ENCODE measurements at places on chromosomes 3 and 15.

DNA sequence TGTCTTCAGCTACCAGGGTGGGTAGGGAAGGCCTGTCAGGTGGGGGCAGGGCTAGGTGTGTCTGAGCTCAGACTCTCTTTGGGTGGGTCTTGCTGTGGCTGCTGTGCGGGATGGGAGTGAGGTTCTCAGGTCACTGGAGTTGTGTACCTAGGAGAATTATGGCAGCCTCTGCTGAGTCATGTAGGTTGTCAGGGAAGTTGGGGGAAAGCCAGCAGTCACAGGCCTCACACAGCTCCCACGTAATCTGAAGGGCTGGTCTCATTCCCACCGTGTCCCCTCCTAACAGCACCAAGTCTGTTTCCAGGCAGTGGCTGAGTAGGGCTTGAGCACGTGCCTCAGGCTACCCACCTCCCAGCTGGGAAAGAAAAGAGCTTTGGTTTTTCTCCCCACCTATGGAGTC is 67.0 kb downstream of the CHCHD4 start:
- DNase-seq = no peak

DNA sequence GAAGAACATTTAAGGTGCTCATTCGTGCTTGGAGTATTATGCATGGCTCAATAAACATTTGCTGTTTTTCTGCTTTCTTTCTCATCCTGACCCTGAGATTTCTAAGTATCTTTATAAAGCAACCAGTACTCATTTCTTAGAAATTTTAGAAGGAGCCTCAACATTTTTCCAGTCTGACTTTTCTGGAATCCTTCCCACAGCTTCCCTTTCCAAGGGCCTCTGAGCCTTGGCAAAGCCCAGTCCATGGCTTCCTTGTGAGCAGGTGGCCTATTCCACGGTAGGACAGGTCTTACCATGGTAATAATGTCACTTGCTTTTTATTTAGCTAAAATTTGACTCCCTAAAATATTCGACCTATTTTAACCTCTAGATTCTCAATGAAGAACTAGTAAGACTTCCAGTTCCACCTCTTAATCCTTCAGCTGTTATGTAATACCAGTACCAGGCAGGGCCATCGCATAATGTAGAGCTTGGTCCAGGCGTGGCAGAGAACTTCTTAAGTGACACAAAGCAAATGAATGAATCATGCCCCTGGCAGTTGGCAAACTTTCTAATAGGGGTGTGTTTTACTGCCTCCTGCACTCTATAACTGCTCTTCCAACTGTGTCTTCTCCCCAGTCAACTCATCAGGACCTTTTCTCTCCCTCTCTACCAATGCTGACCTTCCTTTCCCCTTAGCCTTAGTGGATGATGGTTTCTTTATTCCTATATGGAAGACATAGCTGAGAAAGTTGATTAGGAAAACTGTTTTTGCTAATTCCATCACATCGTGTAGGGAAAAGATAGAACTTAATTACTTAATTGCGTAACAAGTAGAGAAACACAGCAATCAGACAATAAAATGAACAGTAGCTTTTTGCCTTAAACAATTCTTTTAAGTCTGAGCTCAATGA is 894 bp upstream of the TM4SF4 start:
- peak; percentile 88 for DNase-seq

GRCh38 chr3:188360364-188360881 is 206.5 kb downstream of the LPP start:
- DNase-seq = peak; percentile 43

GRCh38 chr15:29476503-29477080 is 207.0 kb upstream of the NSMCE3 start:
- no peak for DNase-seq

GRCh38 chr3:126477061-126477380 is 1.3 kb upstream of the ZXDC start:
- DNase-seq = no peak

DNA sequence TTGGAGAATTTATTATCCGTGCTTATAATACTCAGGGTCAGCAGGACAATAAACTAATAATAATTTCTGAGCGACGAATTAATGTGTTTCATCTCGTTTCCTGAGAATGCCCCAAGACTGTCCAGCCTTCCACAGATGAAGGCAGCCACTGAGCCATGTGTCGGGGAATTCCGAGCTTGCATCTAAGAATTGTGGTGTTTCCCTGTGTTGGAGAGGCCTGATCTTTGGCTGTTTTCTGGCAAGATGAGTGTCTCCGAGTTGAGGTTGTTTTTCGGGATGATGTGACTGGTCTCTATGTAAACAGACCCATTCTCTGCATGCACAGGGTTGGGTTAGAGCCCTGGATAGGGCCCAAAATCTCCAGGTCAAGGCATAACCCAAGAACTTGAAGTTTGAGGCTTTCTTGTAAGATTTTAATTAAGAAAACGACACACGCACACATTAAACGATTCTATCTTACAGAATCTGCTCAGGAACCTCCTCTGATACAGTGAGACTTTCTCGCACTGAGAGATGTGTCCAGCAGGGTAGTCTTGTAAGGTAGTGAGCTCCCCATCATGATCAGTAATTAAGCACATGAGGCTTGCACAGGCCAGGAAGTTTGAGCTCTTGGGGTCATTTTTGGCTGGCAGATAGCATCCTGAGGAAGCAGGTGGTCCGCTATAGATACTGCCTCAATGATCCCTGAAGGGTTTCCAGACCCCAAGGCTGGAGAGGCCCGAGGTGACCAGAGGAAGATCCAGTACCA is 14.4 kb downstream of the FGD5 start:
- DNase-seq = no peak

DNA sequence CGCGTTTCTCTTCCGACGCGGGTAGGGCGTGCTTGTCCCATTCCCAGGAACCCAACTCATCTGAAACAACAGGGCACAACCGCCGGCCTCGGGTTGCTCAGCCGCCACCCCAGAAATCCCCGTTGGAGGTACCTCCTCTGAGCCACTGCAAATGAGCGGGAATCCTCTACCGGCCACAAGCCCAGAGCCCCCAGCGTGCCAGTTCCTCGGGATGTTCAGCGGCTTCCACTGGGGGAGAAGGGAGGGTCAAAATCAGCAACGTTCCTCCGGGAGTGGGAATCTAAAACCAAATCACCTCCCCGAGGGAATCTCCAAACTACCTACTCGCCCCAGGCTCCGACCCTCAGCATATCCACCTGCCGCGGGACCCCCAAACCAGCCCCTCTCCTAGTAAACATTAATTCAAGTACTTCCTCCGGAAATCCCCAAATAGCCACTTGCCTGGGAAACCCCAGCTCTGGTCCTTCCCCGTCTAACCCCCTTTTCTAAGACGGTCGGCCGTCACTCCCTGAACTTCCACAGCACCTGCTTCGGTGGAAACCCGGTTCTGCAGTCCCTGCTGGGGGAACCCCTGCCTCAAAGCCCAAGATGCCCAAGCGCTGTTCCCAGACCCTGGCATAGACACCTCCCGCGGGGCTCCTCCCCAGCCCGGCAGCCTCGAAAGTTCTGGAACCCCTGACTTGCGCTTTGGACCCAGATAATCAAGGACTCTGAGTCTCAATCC is 887 bp downstream of the OXTR start:
- no peak for DNase-seq

- no peak for DNase-seq
Observed at GRCh38 chr3:22373182-22373581, 622.2 kb upstream of the ZNF385D start.

GRCh38 chr15:30882849-30883433 is 20.8 kb upstream of the FAN1 start:
- peak; percentile 19 for DNase-seq

GRCh38 chr15:60722328-60723112 is 243.6 kb upstream of the ICE2 start:
- DNase-seq = no peak

DNA sequence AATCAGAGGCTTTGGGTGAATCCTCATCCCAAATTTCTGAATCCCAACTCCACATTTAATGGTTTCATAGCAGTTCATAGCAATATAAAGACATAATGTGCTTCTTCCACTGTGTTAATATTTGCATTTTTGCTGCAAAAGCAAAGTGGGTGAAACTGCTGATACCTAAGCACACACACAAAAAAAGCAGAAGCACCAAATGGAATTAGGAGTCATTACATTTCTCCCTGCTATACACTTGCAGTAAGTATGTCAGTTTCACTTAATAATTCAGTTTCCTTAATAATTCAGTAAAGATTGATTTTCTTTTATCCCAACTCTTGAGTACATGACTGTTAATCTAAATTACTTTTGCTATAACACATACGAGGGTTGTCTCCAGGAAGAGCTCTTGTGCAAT is 48.9 kb upstream of the ALCAM start:
- no peak for DNase-seq

GRCh38 chr3:177057768-177058167 is 139.5 kb downstream of the TBL1XR1 start:
- DNase-seq = no peak

DNA sequence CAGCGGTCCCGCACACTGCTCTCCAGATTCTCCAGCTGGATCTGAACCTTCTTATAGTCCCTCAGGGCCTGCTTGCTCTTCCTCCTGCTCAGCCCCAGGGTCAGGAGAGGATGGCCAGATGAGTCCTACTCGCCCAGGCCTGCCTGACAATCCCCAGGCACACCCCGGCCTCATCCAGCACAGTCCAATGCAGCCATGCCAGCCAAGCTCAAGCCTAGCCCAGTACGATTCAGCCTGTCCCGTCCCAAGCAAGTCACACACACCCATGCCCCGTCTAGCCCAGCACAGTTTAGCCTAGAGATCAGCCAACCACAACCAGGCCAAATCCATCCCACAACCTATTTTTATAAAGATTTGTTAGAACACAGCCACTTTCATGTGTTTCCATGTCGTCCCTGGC is 16.8 kb downstream of the PLXNB1 start:
- DNase-seq = no peak

DNA sequence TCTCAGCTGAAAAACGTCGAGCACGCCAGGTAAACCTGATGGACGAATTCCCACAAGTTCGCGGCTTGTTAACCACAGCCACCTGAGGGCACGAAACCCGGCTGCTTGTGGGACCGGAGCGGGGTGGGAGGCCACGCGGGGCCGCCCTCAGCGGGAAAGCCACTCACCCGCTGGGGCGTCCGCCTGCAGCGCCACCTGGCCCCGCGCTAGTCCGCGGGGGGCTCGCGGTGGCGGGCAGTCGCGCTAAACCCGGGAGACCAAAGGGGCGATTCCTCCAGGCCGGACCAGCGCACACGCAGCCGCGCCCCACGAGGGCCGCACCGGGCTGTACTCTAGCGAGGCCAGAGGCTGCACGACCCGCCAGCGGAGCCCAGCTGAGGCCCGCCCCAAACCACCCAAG is 15.7 kb upstream of the CFAP161 start:
- no peak for DNase-seq

DNA sequence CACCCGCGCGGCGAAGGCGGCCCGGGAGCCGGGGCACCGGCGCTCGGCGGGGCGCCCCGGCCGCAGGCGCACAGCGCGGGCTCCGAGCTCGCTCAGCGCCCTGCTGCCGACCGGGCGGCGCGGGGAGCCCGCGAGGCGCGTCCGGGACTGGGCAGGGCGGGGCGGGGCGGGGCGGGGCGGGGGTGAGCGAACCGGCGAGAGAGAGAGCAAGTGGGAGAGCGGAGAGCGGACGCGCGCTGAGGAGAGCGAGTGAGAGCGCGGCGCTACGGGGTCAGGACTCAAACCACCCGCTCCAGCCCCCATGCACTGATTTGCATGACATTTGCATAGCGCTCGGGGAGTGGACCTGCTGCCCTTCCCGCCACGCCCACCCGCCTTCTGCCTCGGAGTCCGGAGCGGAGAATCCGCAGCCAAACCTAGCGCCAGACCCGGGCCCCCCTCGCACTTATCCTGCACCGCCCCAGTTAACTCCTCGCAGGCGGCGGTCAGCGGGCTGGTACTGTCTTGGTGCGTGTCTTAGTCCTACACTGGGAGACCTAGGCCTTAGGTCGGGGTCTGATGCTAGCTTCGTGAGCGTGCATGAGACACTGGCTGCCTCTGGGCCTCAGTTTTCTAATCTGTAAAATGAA is at the start of gene MYLK:
Gene MYLK, minus strand, starts transcription at position 130 of the 629 bp plus-strand sequence. CDS start 90,491 bp downstream, outside the sequence.
- peak; percentile 86 for DNase-seq

DNA sequence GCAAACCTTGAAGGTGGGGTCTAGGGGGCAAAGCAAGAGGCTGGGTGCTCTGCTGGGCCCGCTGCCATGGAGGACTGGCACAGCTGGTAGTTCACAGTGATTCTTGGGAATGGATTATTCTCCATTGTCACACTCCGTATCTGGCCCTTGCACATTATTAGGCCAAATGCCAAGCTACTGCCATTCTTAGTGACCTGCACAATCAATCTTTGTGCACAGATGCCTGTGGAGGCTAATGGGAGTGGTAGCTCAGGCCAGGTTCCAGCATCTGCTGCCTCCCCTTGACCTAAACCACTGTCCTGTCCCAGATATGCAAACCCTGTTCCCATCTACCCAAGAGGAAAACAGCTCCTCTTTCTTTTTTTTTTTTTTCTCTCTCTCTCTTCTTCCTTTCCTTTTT is 67.5 kb downstream of the TIPARP start:
- DNase-seq = no peak

DNA sequence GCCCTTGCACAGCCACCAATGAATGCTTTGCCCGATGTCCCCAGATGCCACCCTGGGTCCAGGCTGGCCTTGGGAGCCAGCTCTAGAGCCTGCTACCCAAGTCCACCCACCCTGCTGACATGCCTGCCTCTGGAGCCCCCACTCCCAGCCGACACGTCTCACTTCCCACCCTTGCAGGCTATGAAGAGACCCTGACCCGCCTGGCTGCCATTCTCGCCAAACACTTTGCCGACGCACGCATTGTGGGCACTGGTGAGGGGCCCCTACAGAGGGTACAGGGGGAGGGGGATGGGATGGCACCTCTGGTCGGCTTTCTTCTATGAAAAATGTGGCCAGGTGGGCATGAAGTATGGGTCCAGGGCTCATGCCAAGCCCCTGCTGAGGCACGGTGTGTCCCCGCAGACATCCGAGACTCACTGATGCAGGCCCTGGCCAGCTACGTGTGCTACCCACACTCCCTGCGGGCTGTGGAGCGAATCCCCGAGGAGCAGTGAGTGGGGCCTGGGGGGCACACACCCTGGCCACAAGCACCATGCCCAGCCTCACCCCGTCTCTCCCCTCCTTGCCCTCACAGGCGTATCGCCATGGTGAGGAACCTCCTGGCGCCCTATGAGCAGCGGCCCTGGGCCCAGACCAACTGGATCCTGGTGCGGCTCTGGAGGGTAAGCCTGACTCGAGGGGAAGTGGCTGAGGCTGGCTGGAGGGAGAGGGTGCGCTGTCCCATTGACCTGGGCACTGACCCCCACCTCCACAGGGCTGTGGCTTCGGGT is 6.0 kb downstream of the AMIGO3 start:
- no peak for DNase-seq

- no peak for DNase-seq
Observed at GRCh38 chr15:96703091-96703490, 372.6 kb downstream of the NR2F2 start.

- no peak for DNase-seq
Observed at GRCh38 chr3:39474126-39474515, 6.6 kb downstream of the MOBP start.

- no peak for DNase-seq
Observed at GRCh38 chr15:77115179-77115578, 44.3 kb upstream of the TSPAN3 start.

GRCh38 chr3:40009991-40010390 is 200.6 kb downstream of the MYRIP start:
- no peak for DNase-seq

DNA sequence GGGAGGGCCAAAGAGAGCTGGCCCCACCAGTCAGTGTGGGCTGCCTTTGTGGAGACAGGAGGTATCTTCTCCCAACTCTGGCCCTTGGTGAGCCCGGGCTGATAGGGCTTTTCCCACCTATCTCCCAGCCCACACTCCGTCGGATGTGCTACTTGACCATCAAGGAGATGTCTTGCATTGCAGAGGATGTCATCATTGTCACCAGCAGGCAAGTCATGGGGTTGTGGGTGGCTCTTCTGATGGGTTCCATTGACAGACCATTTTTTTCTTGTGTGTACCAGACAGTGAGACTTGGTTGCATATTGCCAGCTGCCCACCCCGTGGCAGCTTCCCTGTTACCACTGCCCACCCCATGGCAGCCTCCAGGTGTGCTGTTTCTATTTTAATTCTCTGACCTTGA is 3.3 kb downstream of the COPG1 start:
- no peak for DNase-seq

Measured in fibroblast of skin of right biceps (primary cell).